Activated CD8-positive, alpha-beta memory T cell treated with anti-CD3 and anti-CD28 coated beads for 24 hours (primary cell): ENCODE measurements at places on chromosomes 16 and 17.

DNA sequence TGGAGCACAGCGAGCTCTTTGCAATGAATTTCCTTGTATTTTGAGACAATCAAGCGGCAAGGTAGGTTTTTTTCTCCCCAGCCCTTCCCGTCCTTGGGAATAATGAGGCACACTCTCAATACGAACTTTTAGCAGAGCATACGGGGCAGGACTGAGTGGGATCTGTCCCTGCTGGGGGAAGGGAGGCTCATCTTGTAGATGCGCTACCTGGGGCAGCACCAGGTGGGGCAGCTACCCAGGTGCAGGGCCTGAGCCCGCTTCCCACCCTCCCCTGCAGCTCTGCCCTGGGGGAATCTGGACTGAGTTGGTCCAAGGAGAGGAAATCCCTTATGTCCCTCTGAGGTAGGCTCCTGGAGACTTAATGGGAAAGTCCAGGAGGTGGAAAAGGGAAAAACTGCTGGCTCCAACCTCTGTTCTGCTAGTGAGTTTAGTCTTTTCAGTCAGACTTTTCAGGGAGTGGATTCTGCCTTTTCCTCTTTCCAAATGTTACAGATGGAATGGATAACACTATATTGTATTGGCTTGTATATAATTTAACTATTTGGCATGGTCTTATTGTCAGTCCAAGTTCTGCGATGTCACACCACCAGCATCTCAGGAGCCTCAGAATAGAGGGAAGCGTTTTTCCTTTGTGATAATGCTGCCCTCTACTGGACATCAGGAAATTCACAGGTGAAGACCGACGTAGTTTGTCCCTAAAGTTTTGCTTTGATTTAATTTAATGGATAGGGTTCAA, 9.6 kb upstream of the CES1 start:
- DNase-seq = no peak

DNA sequence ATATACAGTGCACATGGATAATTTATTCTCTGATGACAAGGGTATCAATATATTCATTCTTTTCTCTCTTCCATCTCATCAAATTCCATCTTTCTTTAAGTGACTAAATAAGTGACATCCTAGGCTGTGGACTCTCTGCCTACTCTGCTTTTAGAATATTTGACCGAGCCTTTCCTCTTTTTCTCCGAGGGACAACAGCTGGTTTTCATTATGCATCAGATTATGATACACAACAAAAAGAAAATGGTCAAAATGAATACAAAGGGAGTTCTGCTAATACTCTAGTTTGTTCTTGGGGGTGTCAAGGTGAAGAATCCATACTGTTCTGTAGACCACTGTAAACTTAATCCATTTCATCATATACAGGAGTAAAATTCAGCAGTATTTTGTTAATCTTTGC, 942.6 kb downstream of the KCNJ2 start:
- DNase-seq = no peak

DNA sequence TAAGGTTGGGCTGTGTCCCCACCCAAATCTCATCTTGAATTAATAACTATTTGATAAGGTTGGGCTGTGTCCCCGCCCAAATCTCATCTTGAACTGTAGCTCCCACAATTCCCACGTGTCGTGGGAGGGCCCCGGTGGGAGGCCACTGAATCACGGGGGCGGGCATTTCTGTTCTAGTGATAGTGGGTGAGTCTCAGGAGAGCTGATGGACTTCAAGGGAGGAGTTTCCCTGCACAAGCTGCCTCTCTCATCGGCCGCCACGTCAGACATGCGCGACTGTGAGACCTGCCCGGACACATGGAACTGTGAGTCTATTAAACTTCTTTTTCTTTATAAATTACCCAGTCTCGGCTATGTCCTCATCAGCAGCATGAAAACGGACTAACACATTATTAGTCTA, 44.9 kb upstream of the METRNL start:
- peak; percentile 44 for DNase-seq

GRCh38 chr17:33277436-33278100, 15.5 kb downstream of the ASIC2 start:
- DNase-seq = no peak

DNA sequence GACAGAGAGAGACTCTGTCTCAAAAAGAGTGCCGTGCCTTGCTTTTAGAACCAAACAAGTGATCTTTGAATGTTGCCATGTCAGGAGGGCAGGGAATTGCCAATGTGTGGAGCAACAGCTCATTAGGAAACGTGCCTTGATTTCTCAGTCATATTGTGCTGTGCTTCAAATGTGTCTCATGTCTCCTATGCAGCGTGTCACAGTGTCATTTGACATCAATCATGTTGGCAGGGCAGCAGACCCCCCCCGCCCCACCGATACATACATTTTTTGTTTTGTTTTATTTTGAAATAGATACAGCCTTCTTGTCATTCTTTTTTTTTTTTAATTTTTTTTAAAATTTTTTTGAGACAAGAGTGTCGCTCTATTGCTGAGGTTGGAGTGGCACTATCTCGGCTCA, 22.1 kb downstream of the MRC2 start:
- DNase-seq = no peak
